Stimulated activated naive CD4-positive, alpha-beta T cell treated with Interleukin-2 at 50 U/mL for 16 hours (primary cell): ENCODE measurements at places on chromosomes 13 and 19.
A peak's percentile ranks its signal among the peaks of the same experiment; 100 is the strongest.

GRCh38 chr13:36776175-36776574 is 42.8 kb upstream of the RFXAP start:
- no peak for DNase-seq

GRCh38 chr19:32324631-32325285 is 20.7 kb upstream of the ZNF507 start:
- no peak for DNase-seq

DNA sequence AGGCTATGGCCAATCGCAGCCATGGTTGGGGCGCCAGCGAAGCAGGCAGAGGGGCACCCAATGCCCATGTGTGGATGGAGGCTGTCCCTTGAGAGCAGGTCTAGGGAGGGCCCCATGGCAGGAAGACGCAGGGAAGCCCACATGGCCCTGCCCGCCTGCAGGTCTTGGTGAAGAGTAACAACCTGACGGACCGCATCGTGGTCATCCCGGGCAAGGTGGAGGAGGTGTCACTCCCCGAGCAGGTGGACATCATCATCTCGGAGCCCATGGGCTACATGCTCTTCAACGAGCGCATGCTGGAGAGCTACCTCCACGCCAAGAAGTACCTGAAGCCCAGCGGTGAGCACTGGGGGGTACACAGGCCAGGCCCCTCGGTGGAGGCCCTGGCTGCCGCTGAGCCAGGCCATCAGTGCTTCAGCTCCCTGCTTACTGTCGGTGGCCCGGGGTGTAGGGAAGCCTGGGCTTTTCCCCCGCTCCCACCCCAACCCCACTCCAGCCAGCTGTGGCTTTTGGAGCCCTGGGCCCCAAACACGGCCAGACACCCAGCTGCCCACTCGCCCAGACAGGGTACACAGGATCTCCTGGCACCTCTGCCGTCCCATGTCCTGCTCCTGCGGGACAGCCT is 14.6 kb downstream of the YIPF2 start:
- no peak for DNase-seq

GRCh38 chr13:51282322-51282721 is 57.2 kb upstream of the SERPINE3 start:
- DNase-seq, result no peak

- no peak for DNase-seq
Observed at GRCh38 chr13:41459432-41460073, 2.2 kb downstream of the RGCC start.

DNA sequence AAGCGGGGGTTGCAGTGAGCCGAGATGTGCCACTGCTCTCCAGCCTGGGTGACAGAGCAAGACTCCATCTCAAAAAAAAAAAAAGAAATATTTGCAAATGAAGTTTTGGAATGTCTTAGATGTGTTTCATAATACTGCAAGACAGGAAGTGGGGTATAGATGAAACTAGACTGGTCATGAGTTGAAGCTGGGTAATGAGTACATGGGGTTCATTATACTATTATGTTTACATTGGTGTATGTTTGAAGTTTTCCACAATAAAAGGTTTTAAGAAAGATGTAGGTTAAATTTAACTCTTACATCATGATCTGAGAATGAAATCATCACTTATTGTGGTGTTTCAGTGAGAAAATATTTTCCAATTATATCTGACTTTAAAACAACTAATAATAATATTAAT is 19.0 kb downstream of the FNDC3A start:
- DNase-seq, result no peak

DNA sequence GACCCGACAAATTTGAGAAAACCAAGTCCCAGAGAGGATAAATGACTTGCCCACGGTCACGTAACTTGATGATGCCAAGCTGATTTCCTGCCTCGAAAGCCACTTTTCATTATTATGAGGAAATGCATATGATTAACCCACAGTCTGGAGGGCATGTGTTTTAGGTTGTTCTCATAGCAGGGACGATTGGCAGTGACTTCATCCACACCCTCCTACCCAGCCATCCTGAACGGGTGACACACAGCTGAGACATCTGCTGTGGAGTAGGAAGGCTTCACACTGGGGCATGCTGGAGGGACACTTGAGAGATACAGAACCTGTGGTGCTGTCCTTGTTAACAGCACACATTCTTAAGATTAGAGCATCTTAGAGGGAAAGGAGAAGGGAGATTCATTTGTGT is 65.4 kb upstream of the WDFY2 start:
- DNase-seq, result peak; percentile 38

GRCh38 chr13:107185889-107186288 is 618.0 kb upstream of the ARGLU1 start:
- DNase-seq, result no peak

- DNase-seq, result no peak
Observed at GRCh38 chr13:22108283-22108942, 437.5 kb downstream of the FGF9 start.

DNA sequence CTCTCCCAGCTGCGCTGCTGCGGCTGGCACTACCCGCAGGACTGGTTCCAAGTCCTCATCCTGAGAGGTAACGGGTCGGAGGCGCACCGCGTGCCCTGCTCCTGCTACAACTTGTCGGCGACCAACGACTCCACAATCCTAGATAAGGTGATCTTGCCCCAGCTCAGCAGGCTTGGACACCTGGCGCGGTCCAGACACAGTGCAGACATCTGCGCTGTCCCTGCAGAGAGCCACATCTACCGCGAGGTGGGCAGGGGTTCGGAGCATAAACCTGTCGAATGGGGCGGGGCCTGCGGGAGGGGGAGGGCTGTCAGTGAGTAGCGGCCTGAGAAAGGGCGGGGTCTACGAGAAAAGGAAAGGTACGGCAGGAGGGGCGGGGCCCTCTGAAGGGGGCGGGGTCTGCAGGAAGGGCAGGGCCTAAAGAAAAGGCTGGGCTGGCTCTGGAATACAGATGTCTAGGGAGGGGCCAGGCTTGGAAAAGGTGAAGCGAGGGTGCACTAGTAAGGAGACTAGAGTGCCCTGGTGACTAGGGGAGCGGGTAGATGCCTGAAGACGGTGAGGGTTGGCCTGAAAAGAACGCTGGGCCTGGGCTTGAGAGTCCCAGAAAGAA is 3.6 kb downstream of the CD37 start:
- DNase-seq, result no peak

DNA sequence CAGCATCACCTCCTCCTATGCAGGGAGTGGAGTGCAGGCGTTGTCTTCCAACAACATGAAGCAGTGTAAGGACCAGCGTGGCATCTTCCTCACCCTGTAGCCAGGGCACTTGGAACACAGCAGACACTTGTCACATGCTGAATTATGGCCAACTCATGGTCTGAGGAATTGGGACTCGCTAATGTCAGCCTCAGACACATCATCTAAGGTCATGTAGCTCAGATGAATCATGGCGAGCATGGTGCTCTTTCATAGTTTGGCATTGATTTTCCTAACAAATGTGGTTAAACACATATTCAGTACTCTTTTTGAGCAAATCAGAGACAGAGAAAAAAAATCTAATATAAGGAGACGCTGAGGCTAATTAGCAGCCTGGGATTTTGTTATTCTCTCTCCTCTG is 99.6 kb upstream of the SGCG start:
- DNase-seq, result no peak

DNA sequence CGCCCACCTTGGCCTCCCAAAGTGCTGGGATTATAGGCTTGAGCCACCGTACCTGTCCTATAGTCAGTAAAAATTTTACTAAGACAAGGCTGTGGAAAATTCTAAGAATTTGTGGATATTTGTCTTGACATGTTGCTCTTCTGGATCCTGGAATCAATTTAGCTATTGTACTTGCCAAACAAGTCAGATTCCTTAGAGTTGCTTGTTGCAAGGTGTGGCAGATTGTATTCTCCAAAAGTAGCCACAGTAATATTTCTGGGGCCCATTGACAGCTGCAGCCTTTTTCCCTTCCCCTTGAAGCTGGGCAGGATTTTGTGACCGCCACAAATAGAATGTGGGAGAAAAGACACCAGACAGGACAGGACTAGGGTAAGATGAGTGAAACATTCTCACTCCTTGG is 98.8 kb upstream of the TMTC4 start:
- no peak for DNase-seq
